ENCODE measurements at places on chromosomes 2 and 18.

DNA sequence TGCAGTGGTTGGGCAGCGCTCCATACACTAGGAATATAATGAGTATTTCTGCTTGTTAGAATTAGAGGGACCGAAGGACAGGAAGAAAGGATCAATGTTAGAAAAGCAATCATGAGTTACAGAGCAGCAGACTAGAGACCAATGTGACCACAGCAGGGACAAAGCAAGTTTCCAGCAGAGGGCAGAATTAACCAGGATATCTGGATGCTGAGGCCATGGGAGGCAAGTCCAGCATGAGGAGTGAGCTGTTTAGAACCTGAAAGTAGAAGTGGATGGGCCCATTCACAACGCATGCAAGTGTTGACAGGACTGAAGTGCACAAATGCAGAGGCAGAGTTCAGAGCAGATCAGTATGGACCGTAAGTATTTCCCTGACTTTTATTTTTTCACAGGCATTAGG, 910.4 kb upstream of the GYPC start:
- DNase-seq = no peak

DNA sequence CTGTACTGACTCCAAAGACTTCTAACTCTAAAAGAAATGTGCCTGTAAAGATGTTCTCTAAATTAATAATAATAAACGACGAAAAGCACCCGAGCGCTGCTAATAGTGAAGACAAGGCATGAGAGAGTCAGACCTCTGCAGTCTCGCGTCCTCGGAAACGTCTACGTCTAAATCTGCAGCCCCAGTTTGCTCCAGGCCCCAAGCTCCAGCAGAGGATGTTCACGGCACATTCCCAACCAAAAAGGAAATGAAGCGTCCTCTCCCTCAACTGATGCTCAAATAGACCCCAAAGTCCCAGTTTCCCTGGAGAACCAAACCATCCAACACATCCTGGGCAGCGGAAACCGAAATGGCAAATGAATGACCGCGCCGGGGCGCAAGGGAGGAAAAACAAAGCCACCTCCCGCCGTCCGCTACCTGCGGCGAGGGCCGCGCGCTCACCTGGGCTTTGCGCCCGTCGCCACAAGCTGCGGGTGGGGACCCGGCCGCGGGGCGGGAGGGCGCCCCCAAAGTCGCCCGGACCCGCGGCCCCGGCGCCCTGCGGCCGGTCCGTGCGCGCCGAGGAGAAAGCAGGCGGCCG, 47.1 kb upstream of the CCDC150 start:
- no peak for DNase-seq

DNA sequence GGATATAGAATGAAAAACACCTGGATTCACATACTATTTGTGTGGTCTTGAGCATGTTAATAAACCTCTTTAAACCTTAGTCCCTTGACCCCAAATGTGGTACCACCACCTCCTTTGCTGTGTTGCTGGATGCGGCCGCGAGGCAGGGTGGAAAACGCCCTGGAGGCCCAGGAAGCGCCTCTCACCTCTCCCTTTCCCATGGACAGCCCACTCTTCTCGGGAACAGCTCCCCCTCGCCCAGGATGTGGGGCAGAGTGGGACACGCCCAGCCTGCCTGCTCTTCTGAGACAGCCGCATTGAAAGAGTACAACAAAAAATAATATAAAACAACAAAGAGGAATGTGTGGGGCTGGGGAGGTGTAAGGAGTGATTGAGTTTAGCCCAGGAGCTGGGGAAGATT, 549.0 kb upstream of the ID2 start:
- no peak for DNase-seq

DNA sequence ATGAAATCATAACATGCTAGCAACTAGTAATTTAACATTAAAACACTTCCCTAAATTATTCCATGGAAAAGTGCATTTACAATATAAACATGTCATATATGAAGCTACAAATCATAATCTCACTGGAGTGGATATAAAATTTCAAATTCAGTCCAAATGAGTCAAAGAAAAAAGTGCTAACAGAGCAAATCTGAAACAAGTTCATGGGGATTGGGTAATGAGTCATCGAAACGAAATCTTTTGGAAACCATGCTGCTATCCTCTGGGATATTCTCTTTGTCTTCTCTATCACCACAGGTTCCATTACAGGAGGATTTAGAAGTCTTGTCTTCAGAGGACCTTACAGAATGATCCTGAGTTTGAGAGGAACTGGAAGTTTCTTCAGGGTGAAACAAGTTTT, 34.1 kb downstream of the STK17B start:
- DNase-seq = no peak

- DNase-seq = no peak
Observed at GRCh38 chr2:230394301-230394700, 21.7 kb upstream of the SP100 start.

DNA sequence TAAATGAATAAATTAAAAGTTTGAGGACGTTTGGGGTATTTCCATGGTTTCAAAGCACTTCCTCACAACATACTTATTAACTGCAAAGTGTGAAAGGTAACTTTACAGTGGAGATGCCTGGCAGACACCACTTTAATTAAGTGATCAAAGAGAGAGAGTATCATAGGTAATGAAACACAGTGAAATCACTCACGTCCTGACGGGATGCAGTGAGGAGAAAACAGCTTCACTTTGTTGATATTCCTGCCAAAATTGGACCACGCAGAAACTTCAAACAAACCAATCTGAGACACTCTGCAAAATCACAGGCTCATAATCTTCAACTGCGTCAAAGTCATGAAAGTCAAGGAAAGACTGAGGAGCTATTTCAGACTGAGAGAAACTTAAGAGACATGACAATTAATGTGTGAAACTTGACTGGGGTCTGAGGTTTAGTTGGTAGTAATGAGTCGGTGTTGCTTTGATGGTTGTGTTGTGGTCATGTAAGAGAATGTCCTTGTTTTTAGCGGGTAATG, 66.0 kb upstream of the ITGB6 start:
- DNase-seq = no peak

GRCh38 chr2:119245076-119245840, 21.6 kb downstream of the STEAP3 start:
- DNase-seq = no peak

DNA sequence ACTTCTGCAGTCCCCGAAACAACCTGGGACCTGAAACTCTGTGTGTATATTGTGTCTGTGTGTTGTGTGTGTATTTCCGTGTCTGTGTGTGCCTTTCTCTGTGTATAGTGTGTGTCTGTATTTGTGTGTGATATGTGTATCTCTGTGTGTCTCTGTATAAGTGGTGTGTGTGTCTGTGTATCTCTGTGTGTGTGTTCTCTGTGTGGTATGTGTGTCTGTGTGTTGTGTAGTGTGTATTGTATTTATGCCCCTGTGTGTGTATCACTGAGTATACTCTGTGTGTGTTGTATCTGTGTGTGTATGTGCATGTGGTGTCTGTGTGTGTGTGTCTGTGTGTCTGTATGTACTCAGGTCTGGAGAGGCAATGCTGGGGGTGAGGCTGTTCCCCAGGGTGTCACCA, 11.6 kb downstream of the CASP8 start:
- no peak for DNase-seq

DNA sequence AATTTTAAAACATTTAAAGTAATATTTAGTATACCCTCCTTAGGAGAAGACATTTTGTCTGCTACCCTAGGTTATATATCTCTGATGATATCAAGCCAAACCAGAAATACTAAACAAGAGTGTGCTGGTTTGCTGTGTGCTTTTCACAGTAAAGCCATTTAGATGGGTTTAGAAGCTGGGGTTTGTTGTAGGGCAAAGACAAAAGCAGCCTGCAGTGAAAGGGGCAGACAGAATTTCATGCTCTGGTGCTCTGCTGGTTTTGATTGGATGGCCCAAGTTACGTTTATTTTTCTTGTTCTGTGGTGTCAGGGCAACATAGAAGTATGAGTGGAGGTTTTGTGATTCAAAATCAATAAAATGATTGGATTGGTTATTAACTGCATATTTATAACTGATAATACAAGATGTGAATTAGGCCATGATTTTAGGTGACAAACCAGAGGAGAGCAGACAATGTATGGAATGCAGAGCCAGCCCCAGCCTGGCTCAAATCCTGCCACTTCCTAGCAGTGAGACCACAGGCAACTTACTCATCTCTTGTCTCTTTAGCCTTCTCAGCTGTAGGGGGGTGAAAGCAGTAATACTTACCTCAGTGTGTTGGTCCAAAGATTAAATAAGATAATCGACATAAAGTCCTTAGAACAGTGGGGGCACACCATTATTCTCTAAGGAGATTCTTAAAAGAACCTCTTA, 30.9 kb upstream of the IER3IP1 start:
- DNase-seq = no peak

DNA sequence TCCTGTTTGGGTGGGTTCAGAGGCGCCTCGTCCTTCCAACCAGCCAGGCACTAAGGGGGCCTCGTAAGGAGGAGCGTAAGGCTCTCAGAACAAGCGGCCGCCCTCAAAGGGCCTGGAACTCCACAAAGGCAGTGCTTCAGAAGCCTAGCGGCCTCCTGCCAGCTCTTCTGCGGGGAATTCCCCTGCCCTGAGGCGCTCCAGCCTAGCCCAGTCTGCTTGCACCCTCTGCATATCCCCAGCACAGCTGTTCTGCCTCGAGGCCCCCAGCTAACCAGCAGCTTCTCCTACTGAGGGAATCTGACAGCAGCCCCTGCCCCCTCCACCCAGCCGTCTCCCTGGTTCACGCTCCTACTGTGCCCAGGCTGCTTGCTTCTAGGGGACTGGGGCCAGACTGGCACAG, 265.9 kb downstream of the TFCP2L1 start:
- DNase-seq = peak; percentile 10

GRCh38 chr2:233042549-233042948, 10.1 kb downstream of the NEU2 start:
- DNase-seq = no peak

All from amygdala (tissue), 56 donors.